MM.1S (cell line): ENCODE measurements at places on chromosomes 5 and 9.
A peak's percentile ranks its signal among the peaks of the same experiment; 100 is the strongest.

DNA sequence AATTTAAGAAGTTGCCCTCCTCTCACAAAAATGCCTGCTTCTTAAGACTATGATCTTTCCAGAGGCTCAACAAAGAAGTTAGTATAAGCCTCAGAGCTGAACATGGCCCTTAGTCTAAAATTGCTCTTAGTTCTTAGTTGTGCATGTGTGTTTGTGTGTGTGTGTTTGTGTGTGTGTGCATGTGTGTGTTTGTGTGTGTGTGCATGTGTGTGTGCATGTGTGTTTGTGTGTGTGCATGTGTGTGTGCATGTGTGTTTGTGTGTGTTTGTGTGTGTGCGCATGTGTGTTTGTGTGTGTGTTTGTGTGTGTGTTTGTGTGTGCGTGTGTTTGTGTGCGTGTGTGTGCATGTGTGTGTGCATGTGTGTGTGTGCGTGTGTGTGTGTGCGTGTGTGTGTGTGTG lies 15.8 kb downstream of the IL31RA start:
- no peaks in the 10 kb centered on the region for H3K36me3 ChIP-seq
- DNase-seq: no peak
- no peak overlapping the region for H3K4me3 ChIP-seq
- H3K4me1 ChIP-seq: no peaks in the 10 kb centered on the region
- no peak overlapping the region for H3K27ac ChIP-seq
- no peaks in the 10 kb centered on the region for H3K27me3 ChIP-seq

- H3K4me1 ChIP-seq: no peaks in the 10 kb centered on the region
- H3K4me3 ChIP-seq: no peak overlapping the region
- H3K36me3 ChIP-seq: no peaks in the 10 kb centered on the region
- H3K27ac ChIP-seq: no peak overlapping the region
- H3K27me3 ChIP-seq: no peaks in the 10 kb centered on the region
These were observed 17.4 kb downstream of the TRIM32 start for GRCh38 chr9:116704470-116704869.

GRCh38 chr5:87775228-87775627 lies 362.5 kb upstream of the CCNH start:
- no peaks in the 10 kb centered on the region for H3K4me1 ChIP-seq
- H3K27ac ChIP-seq: no peak overlapping the region
- no peak for DNase-seq
- H3K4me3 ChIP-seq: no peak overlapping the region

DNA sequence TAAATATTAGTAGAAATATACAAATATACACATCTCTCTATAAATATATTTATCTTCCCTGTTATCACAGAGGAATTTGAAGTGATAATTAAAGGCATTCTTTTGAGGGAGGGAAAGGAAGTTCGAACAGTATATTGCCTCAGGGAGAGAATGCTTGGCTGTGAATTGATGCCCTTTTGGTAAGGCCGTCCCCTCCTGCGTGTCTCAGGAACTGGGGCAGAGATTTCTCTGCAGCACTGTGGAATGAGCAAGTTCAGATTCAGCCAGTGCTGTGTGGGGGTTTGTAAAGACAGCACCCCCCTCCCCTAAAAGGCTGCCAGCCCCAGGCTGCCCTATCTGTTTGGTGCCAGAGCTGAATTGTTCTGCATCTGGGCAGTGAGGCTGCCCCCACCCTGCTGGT lies 42.0 kb downstream of the UBE2QL1 start:
- H3K27ac ChIP-seq: no peak overlapping the region
- H3K27me3 ChIP-seq: no peaks in the 10 kb centered on the region
- no peak for DNase-seq
- peaks cover 68% of the 10 kb centered on the region for H3K4me1 ChIP-seq

- no peak overlapping the region for H3K4me3 ChIP-seq
- 0 out of 2 replicates have a peak, but pooled peaks cover 5% of the 10 kb centered on the region for H3K36me3 ChIP-seq
- no peaks in the 10 kb centered on the region for H3K27me3 ChIP-seq
- H3K27ac ChIP-seq: no peak overlapping the region
- DNase-seq: no peak
These were observed 126.0 kb downstream of the NR3C1 start for GRCh38 chr5:143277536-143277935.

DNA sequence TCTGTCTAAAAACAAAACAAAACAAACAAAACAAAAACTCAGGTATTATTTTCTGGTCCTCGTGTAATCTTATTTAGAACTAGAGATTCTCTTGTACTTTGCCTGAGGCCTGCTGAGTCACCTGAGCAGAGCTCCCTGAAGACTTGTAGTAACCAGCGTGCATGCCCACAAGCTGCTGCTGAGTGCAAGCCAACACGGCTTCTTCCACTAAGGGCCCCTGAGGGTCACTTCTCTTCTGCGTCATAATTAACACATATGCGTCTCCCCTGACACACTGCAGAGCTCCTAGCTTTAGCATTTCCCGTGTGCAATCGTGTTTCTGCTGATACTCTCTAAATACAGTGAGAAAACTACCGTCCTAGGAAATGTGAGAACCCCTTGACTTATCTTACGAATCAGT lies 10.9 kb upstream of the NDFIP1 start:
- no peak overlapping the region for H3K4me3 ChIP-seq
- no peaks in the 10 kb centered on the region for H3K27me3 ChIP-seq
- no peak for DNase-seq
- H3K4me1 ChIP-seq: no peaks in the 10 kb centered on the region
- H3K36me3 ChIP-seq: no peaks in the 10 kb centered on the region

- H3K27ac ChIP-seq: no peak overlapping the region
- H3K36me3 ChIP-seq: no peaks in the 10 kb centered on the region
- H3K4me1 ChIP-seq: no peaks in the 10 kb centered on the region
- no peaks in the 10 kb centered on the region for H3K27me3 ChIP-seq
- H3K4me3 ChIP-seq: no peak overlapping the region
These were observed 164.8 kb downstream of the ZSWIM6 start for GRCh38 chr5:61496860-61497259.

GRCh38 chr5:66949066-66949465 lies 247.5 kb downstream of the CD180 start:
- H3K4me1 ChIP-seq: no peaks in the 10 kb centered on the region
- no peaks in the 10 kb centered on the region for H3K36me3 ChIP-seq
- no peak overlapping the region for H3K27ac ChIP-seq
- no peak overlapping the region for H3K4me3 ChIP-seq
- DNase-seq: no peak

- no peak overlapping the region for H3K27ac ChIP-seq
- no peaks in the 10 kb centered on the region for H3K36me3 ChIP-seq
- no peak overlapping the region for H3K4me3 ChIP-seq
- H3K27me3 ChIP-seq: no peaks in the 10 kb centered on the region
These were observed 12.5 kb downstream of the WNT8A start for GRCh38 chr5:138096363-138096762.

GRCh38 chr9:79477955-79478771 lies 93.6 kb upstream of the TLE4 start:
- no peaks in the 10 kb centered on the region for H3K4me1 ChIP-seq
- H3K27me3 ChIP-seq: no peaks in the 10 kb centered on the region
- no peak overlapping the region for H3K4me3 ChIP-seq
- H3K36me3 ChIP-seq: no peaks in the 10 kb centered on the region

DNA sequence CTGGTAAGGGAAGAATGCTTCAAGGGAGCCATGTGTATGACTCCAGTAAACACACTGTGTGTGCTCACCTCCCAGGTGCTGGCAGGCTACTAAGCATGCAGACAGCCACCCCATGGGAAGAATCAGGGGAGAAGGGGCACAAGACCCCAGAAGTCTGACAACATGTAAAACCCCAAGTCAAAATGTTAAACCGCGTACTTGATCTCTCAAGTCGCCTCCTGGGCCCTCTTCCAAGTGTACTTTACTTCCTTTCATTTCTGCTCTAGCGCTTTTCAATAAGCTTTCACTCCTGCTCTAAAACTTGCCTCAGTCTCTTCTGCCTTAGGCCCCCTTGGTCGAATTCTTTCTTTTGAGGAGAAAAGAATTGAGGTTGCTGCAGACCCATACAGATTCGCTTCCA lies 31.3 kb downstream of the DAPK1 start:
- no peak for DNase-seq
- no peaks in the 10 kb centered on the region for H3K36me3 ChIP-seq
- no peak overlapping the region for H3K27ac ChIP-seq
- H3K4me3 ChIP-seq: no peak overlapping the region

GRCh38 chr5:168712280-168712924 lies 133.2 kb upstream of the PANK3 start:
- H3K4me1 ChIP-seq: no peaks in the 10 kb centered on the region
- no peaks in the 10 kb centered on the region for H3K27me3 ChIP-seq
- H3K27ac ChIP-seq: no peak overlapping the region
- no peaks in the 10 kb centered on the region for H3K36me3 ChIP-seq
- DNase-seq: no peak

GRCh38 chr5:28473531-28474107 lies 1435.2 kb upstream of the CDH9 start:
- no peaks in the 10 kb centered on the region for H3K27me3 ChIP-seq
- DNase-seq: peak; percentile 23
- no peaks in the 10 kb centered on the region for H3K4me1 ChIP-seq

- no peaks in the 10 kb centered on the region for H3K36me3 ChIP-seq
- DNase-seq: no peak
- no peak overlapping the region for H3K27ac ChIP-seq
- H3K27me3 ChIP-seq: no peaks in the 10 kb centered on the region
- no peak overlapping the region for H3K4me3 ChIP-seq
These were observed 123.8 kb downstream of the FGF18 start for GRCh38 chr5:171543148-171543815.

DNA sequence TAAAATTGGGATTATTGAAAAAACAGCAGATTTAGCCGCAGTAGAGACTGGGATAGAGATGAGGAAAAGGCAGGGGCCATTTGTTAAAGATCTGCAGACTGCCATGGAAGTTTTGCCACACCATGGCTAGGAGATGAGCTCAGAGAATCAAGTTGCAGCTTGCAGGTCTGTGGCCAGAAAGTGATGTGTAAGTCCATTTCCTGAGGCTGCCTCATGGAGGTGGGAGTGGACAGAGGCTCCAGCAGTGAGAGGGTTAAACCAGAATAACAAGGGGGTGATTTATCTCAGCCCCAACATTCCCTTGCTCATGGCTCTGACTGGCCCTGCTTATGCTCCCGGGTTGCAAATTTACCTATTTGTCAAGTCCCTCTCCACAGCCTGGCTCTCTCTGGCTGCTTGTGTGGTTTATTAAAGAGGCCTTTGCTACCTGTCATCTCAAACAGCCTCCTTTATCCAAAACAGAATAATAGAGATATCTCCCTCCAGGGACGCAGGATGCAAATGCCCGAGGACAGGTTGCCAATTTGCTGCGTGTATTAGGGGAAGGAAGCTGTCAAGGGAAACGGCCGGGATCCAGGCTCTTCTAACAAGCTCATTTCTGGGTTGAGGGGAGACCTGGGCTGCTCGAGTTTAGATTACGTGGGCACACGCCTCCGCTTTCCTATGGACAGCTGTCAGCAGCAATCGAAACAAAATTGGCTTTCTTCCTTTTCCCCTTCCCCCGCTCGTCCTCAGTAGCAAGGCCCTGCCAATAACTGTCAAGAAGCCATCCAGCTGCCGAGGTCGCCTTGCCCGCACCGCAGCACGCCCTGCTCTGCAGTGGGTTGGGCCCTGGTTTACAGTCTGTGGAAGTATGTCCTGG lies 72.8 kb upstream of the PITX1 start:
- H3K4me1 ChIP-seq: no peaks in the 10 kb centered on the region
- H3K27me3 ChIP-seq: no peaks in the 10 kb centered on the region
- no peaks in the 10 kb centered on the region for H3K36me3 ChIP-seq
- no peak overlapping the region for H3K27ac ChIP-seq
- H3K4me3 ChIP-seq: no peak overlapping the region
- no peak for DNase-seq

DNA sequence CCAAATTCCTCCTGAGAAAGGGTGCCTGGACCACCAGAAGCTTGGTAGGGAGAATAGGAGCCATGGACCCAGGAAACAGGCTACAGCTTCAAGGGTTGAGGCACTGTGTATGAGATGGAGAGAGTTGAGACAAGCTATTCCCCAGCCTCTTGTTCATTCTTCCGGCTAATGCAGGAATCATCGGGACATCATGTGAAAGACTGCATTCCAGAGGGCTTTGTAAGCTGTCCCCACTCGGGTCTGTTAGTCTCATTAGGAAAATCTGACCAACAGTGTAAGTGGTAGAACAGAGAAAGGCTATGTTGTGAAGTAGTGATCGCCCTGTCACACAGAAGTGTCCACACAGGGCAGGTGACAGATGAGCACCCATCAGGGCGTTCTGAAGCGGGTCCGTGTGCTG lies 81.4 kb downstream of the GABBR2 start:
- no peaks in the 10 kb centered on the region for H3K36me3 ChIP-seq
- H3K4me1 ChIP-seq: no peaks in the 10 kb centered on the region

DNA sequence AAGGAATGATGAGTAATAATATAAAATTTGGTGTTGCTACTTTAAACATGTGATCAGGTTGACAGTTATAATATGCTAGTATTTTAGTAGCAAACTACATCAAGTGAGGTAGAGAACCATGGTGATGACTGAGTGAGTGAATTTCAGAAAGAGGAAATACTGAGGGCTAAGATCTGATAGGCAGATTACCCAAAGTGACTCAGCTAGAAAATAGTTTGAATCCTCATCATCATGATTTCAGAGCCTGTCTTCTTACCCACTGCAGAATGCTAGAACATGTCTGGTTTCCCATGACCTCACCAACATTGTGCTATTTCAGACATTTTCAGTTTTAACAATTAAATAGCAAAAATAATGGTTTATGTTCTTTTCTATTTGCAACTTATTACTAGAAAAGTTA lies 602.1 kb downstream of the TAF11L14 start:
- H3K4me1 ChIP-seq: no peaks in the 10 kb centered on the region
- no peak for DNase-seq
- H3K27ac ChIP-seq: no peak overlapping the region
- H3K27me3 ChIP-seq: no peaks in the 10 kb centered on the region
- no peaks in the 10 kb centered on the region for H3K36me3 ChIP-seq
